COR-L47 (cell line): ENCODE measurements at places on chromosomes 12 and 14.

DNA sequence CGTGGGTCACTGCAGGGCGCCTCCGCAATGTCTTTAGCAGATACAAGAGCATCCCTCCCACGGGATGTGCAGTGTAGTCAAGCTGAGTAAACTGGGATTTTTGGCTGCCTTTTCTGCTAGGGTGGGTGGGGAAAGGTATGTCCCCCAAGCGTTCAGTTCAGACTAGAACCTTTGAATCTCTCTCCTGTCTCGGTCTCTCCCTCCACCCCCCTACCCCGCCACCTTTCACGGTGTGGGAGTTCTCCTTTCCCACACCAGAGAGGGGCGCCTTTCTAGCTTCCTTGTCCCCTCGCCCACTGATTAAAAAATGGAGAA, 525 bp upstream of the FAR2 start:
- no peak for DNase-seq

DNA sequence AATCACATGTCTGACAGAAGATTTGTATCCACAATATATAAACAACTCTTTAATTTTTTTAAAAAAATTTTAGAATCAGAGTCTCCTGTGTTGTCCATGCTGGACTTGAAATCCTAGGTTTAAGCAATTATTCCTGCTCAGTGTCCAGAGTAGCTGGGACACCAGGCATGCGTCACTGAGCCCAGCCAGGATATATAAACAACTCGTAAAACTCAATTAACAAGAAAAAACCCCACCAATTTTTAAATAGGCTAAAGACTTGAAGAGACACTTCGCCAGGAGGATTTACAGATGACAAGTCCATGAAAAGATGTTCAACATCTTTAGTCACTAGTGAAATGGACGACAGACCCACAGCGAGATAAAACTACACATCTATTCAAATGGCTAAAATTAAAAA, 2.0 kb upstream of the SCN8A start:
- DNase-seq, result no peak

GRCh38 chr12:113413488-113413939, 8.7 kb upstream of the SDSL start:
- DNase-seq, result no peak

DNA sequence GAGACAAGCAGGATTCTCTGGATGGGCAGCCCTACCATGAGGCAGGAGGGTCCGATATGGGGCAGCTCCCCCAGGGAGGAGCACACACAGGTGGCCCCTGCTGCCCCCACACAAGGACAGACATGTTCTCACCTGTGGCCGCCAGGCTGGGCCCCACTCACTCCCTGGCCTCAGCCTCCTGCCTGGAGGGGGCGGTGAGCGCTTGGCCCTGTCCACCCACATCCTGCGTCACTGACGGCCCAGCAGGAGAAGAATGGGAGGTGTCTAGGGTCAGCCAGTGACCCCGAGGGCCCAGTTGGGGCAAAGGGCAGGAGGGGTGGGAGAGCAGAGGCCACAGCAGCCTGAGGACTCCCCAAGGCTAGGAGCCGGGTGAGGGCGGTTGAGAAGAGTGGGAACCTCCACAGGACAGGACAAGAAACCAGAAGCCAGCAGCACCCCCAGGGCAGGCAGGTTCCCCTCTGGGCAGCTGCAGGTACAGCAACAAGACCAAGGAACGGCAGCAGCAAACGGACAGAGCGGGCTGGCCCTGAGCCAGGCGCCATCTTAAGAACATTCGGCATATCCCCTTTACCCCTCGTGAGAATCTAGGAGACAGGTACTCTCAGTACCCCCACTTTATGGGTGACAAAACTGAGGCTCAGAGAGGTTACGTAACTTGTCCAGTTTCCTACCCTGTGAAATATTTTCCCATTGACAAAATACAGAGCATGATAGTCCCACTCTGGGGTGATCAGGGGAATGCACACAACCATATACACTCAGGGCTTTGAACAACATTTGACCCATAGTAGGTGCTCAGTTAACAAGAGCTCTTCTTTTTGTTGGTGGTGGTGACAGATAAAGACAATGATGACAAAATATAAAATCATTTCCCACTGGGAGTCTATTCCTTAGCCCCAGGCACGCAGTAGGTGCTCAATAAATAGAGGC, 74.3 kb downstream of the NCOR2 start:
- no peak for DNase-seq

GRCh38 chr12:23222801-23223200, 597.8 kb downstream of the ETNK1 start:
- DNase-seq, result no peak

- DNase-seq, result no peak
Measured at GRCh38 chr12:50275556-50275955, 7.8 kb downstream of the LIMA1 start.

DNA sequence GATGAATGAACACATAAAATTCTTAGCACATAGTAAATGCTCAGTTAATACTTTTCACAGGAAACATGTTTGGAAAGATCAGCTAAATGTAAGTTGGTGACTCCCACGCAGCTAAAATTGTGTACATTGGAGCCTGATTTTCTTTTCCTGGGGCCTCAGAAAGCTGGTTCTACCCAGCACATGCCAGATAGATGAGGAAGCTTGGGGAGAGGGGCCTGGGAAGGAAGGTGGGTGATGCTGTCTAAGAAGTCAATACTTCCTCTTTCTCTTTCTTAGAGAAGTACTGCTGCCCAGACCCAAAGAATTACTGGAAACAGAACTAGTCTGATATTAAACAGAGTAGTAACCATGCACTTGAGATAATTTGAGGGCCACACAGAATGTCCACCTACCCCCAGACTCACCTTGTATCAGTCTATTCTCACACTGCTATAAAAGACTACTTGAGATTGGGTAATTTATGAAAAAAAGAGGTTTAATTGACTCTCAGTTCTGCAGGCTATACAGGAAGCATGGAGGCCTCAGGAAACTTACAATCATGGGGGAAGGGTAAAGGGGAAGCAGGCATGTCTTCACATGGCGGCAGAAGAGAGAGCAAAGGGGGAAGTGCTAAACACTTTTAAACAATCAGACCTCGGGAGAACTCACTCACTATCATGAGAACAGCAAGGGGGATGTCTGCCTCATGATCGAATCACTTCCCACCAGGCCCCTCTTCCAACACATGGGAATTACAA, 123.3 kb upstream of the MED13L start:
- DNase-seq, result no peak

DNA sequence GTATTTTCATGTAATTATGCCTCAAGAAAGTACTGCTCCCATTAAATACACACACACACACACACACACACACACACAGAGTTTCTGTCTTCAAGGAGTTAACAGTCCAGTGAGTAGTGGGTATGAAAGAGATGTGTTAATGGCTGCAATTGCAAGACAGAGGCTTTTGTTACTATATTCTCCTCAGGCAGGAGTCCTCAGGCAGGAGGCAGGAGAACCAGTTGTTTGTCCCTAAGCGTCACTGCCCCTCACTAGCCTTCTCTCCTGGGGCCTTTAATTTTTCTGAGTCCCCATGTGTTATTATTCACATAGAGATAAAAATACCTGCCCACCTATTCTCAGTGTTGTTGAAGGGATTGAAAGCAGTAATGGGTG, 31.2 kb downstream of the DAD1 start:
- DNase-seq, result no peak

- no peak for DNase-seq
Measured at GRCh38 chr14:93150227-93151208, 34.2 kb downstream of the MOAP1 start.

DNA sequence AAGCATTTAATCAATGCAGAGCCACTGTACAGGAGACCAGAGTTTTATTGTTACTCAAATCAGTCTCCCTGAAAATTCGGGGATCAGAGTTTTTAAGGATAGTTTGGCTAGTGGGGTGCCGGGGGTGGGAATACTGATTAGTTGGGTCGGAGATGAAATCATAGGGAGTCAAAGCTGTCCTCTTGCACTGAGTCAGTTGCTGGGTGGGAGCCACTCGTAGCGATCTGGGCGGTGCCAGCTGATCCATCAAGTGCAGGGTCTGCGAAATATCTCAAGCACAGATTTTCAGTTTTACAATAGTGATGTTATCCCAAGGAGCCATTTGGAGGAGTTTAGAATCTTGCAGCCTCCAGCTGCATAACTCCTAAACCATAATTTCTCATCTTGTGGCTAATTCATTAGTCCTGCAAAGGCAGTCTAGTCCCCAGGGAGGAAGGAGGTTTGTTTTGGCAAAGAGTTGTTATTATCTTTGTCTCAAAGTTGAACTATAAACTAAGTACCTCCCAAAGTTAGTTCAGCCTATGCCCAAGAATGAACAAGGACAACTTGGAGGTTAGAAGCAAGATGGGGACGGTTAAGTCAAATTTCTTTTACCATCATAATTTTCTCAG, 169.4 kb upstream of the PLEKHG7 start:
- DNase-seq, result no peak

- DNase-seq, result no peak
Measured at GRCh38 chr12:124426594-124427555, 132.0 kb downstream of the RFLNA start.
